ENCODE measurements at places on chromosomes 12 and 14. TPM values are rescaled to one million over a fixed set of nuclear protein-coding genes. Genes with fewer than 3 reads are reported as not detected.

The SLCO1A2 gene
- not detected for total RNA-seq

The PDE3A gene
- 0.07 TPM for total RNA-seq

The CCDC38 gene
- not detected for total RNA-seq

The PRKD1 gene
- not detected for total RNA-seq

The AMN gene
- total RNA-seq, result 0.44 TPM

The SMIM41 gene
- 0.16 TPM for total RNA-seq

The OTOGL gene
- total RNA-seq, result 0.16 TPM

The SRSF5 gene
- 316 TPM for total RNA-seq
